GM23338 (cell line): ENCODE measurements at places on chromosomes 16 and 17.

DNA sequence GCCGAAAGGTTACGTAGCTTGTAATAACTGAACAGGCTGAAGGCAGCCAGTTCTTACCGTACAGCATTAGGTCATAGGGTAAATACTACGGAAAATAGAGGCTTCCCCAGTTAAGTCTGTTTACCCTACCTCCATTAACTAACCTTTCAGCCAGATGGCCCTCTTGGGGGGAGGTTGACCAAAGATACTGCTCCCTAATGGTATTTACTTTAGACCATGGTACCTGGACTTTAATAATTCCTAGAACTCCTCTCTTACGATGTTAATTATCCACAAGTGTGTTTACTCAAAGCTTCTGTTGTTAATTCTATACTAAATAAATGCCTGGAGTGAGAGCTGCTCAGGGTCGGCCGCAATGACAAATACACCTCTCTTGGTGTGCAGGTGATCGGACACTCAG, 9.8 kb upstream of the ADAT1 start:
- H3K4me3 ChIP-seq: no peak overlapping the region
- H3K27ac ChIP-seq: no peak overlapping the region
- no peaks in the 10 kb centered on the region for H3K27me3 ChIP-seq
- H3K4me1 ChIP-seq: no peaks in the 10 kb centered on the region
- H3K36me3 ChIP-seq: peaks cover 97% of the 10 kb centered on the region

GRCh38 chr17:7903154-7904103, 12.7 kb downstream of the RNF227 start:
- H3K4me3 ChIP-seq: no peak overlapping the region
- H3K4me1 ChIP-seq: no peaks in the 10 kb centered on the region
- no peaks in the 10 kb centered on the region for H3K27me3 ChIP-seq
- DNase-seq: no peak

- H3K27ac ChIP-seq: 0 out of 2 replicates have a peak overlapping the region, but pooled peaks have one; percentile 23
- H3K27me3 ChIP-seq: no peaks in the 10 kb centered on the region
- H3K36me3 ChIP-seq: no peaks in the 10 kb centered on the region
Observed at GRCh38 chr17:9478889-9479288, 96.7 kb downstream of the STX8 start.

DNA sequence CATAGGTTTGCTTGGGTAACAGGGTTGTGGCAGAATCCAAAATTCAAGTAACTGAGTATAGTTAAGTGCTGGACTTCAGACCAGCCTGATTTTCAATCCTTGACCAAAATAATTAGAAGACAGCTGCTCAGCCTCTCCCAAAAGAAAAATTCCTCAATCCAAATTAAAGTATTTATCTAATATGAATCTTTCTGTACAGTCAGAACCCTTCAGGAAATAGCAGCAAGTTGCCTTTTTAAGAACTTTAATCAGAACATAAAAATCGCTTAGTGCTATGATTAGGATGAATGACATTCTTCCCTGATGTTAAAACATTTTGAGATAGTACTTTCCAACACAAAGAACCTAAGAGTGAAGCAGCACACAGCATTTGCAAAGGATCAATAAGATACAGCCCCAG, 50.2 kb downstream of the CFDP1 start:
- H3K4me3 ChIP-seq: no peak overlapping the region
- no peaks in the 10 kb centered on the region for H3K27me3 ChIP-seq
- DNase-seq: no peak
- no peak overlapping the region for H3K27ac ChIP-seq
- H3K36me3 ChIP-seq: no peaks in the 10 kb centered on the region; the same call in 1 of the 2 replicates

GRCh38 chr17:70655176-70655958, 486.0 kb downstream of the KCNJ2 start:
- no peaks in the 10 kb centered on the region for H3K4me1 ChIP-seq
- H3K36me3 ChIP-seq: no peaks in the 10 kb centered on the region
- no peak overlapping the region for H3K4me3 ChIP-seq
- no peak overlapping the region for H3K27ac ChIP-seq

DNA sequence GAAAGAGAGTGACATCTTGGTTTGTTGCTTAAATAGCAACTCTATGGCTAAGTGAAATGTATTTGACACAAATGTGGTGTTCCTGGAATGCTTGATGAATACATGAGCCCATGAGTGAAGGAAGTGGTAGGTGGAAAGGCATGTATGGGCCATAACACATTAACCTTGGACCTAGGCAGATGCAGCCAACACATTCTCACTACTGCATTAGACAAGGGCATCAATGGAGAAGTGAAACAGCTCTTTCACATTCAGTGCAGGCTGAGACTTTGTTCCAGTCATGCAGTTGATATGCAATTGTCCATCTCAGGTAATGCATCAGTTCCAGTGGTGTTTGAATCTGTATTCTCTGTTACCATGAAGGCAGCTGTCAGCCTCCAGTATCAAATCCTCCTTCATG, 133.6 kb downstream of the HS3ST3B1 start:
- H3K27ac ChIP-seq: no peak overlapping the region
- H3K4me3 ChIP-seq: no peak overlapping the region
- DNase-seq: no peak
